ENCODE measurements at places on chromosomes 3 and 15.

DNA sequence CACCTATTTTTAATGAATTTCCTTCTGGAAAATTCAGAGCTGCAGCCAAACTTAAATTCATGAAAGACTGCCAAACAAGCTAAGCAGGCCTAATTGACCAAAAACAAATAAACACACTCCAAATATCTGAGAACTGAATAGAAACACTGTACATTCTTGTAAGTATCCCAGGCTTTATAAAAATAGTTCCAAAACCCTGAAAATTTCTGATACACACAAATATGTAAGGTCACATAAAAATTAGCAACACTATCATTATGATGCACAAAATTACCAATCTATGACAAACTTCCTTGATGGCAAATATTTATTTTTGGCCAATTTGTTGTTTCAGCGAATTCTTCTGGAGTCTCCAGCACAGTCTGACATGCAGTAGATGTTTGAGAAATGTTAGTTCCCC is 117.9 kb upstream of the UBE2E2 start:
- no peak for DNase-seq

DNA sequence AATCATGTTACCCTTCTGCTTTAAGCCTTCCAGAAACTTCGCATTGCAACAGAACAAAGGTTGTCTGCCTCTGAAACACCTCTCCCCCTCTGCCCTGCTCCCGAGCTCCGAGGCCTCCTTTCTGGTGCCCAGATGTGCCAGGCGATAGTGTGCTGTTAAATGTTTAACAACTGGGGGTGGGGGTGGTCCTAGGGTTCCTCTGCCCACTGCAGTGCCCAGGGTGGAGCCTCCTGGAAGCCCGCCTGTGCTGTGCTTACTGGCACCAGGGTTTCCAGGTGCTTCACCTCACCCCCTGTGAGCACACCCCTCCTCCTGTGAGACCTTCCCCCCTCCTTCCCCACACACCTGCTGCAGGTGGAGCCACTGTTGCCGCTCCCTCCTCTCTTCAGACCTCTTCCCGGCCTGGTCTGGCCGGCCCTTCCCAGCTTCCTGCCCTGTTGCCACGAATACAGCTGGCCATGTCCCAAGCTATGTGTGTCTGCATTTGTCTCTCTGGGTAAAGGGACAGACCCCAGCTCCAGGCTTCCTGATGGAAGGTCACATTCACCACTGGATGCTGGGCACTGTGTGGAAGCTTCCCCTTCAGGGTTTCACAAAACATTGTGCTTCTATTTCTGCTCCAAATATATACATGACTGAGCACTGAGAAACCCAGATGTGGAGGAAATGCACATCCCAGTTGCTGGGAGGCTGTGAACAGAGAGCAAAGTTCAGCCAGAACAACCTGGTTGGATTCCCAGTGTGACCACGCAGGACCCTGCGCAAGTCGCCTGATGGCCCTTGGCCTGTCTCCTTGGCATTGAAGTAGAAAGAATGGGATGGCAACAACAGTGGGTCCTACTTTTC is 37.2 kb downstream of the MGLL start:
- DNase-seq = no peak

DNA sequence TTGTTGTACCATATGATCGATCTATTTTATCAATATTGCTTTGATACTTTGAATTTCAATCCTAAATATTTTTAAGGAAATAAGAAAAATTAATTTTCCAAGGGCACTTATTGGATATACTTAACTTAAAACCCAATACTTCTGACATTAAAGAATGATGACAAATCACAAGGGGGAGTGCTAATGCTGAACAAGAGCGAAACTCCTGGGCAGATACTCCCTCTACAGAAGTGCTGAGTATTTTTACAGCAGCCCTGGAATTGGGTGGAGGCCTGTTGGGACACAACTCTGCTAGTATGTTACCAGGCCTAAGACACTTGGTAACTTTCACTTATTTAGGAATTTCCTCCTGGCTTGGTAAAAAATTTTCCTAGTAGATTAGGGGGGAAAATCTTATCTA is 46.2 kb downstream of the DENND6A start:
- no peak for DNase-seq

GRCh38 chr15:74584779-74585178 is 30.9 kb upstream of the CLK3 start:
- DNase-seq = no peak

DNA sequence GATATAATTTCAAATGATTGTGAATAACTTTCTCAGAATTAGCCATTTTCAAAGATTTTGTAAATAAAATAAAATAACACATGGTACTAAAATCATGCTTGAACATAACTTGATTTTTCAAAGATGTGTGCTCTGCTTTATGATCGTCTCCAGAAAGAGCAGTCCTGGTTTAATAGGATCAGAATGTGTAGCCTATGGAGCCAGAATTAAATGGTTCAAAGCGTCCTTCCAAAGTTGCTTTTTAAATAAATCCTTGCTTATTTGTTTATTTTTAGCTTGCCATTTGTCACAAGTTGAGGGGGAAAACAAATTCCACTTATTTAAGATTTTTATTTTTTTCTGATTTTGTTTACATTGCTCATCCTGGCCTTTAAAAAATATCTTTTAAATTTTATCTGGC is 123.7 kb upstream of the SPRED1 start:
- no peak for DNase-seq

DNA sequence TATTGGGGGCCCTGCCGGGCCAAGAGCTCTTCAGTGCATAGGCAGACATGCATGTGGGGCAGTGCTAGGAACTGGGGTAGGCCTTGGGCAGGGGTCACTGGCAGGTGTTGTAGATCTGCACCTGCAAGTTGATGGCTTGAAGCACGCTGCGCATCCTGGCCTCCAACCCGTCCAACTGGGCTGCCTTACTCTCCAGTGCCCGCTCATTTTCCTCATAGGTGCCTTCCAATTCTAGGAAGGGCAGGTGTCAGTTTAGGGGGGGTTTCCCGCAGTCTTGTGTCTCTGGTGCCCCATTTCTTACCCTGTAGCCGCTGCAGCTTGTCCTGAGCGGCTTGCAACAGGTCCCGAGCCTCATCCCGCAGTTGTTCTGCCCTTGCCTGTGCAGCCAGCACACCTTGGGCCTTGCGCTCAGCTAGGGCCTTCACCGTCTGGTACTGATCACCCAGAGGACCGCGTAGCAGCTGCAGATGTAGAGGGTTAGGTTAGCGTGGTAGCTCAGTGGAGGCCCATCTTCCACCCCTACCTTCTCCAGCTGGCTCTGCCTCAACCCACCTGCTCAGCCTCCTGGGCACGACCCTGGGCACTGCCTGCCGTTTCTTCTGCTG is 611 bp upstream of the USP19 start:
- DNase-seq = no peak

DNA sequence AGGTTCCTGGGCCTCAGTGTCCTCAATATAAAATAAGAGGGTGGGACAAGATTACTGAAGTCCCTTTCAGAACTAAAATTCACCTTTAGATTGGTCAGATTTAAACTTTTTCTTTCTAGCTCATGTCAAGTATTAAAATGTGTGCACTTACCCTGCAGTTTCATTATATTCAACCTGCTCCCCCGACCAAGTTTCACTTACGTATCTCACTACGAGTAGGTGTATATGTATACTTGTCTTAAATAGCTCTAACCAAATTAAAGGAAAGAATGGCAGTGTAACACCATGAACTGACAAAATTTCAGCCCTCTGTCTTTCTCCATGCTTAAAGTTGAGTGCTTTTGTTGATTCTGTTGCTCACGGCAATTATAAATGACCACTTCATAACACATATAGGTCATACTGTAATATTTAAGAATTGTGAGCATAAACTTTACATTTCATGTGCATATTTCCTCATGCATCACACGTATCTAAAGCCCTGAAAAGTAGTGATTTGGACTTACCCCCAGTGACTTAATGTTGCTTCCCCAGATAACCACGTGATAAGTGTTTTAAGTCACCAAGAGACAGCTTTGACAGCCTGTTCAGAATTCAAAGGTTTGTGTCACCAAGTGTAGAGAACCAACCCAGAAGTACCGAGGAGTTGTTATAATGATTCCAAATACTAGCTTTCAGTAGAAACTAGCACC is 70.0 kb downstream of the PGPEP1L start:
- DNase-seq = no peak

- no peak for DNase-seq
Measured at GRCh38 chr15:64982472-64982871, 7.2 kb downstream of the SPG21 start.

DNA sequence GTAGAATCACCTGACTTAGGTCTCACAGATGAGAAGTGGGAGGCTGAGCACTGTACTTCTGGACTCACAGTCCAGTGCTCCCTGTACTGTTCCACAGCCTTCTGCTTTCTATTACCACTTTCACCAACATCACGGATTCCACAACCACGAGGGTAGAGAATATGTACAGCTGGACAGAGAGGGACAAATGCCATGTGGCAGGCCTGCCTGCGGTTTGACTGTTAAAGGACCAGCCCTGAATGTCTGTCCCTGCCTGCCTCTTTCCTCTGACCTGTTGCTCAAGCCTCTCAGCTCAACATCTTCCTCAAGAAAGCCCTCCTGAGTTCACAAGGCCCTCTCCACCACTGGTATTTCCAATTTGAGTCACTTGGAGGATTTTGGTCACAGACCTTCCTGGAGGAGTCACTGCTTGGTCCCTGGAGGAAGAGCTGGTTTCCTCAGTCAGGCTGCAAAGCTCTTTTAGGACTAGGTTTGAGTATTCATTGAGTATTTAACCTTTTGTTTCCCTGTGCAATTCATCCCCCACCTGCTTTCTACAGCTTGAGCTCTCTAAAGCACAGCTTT is 49.1 kb downstream of the RAB11A start:
- DNase-seq = no peak

DNA sequence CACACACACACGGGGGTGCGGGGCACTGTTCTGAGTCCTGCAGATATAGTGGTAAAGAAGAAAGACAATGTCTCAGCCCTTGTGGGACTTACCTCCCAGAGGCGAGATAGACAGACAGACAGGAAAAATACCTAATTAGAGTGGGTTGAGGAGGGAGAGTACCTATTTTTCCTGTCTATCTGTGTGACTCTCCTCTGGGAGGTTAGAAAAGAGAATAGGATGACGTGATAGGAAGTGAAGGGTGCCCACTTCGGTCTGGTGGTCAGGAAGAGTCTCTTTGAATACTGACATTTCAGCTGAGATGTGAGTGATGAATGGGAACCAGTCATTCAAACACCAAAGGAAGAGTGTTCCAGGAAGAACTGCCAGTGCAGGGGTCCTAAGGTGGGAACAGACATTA is 4.1 kb upstream of the APOD start:
- no peak for DNase-seq

- DNase-seq = no peak
Measured at GRCh38 chr3:114551770-114552526, 258.1 kb downstream of the TIGIT start.

GRCh38 chr15:34182942-34183341 is 27.0 kb downstream of the KATNBL1 start:
- no peak for DNase-seq

GRCh38 chr3:51354731-51355615 is 30.1 kb upstream of the MANF start:
- DNase-seq = no peak

- DNase-seq = peak; percentile 98
Measured at GRCh38 chr3:153161714-153162512, at the start of gene RAP2B. Gene RAP2B, plus strand, starts transcription at chr3:153162226. Its CDS starts 468 bp downstream, at chr3:153162694.

- no peak for DNase-seq
Measured at GRCh38 chr3:10563396-10563795, 58.0 kb upstream of the ATP2B2 start.

DNA sequence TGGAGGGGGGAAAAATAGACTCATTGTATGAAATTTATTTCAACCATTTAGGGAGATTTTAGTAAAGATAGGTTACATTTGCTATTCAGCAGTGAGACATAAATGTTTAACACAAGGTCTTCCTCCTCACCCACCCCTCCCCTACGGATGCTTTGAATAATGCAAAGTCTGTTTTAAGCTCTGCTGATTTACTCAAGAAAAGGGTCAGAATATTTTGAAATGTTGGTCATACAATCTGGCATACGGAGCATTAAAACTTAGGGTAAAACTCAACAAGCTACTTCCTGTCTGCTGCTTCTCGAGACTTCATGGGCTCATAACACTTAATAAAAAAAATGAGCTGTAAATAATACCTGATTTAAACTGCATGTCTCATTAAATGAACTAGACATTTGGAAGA is 156.3 kb downstream of the WNT5A start:
- DNase-seq = no peak

GRCh38 chr15:81315452-81316175 is 8.3 kb downstream of the STARD5 start:
- no peak for DNase-seq

DNA sequence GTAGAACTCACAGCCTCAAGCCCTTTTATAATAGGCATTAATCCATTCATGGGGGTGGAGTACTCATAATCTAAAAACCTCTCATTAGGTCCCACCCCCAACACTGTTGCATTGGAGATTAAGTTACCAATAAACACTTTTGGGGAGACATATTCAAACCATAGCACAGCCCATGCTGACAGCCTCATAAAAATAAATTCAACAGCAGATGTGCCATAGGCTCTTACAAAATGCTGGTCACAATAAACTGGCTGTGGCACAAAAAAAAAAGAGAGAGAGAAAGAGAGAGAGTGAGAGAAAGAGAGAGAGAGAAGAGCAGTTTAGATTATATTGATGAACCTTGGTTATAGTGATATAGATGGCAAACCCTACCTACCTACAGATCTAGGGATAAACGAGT is 1000.9 kb downstream of the TUSC7 start:
- DNase-seq = no peak

DNA sequence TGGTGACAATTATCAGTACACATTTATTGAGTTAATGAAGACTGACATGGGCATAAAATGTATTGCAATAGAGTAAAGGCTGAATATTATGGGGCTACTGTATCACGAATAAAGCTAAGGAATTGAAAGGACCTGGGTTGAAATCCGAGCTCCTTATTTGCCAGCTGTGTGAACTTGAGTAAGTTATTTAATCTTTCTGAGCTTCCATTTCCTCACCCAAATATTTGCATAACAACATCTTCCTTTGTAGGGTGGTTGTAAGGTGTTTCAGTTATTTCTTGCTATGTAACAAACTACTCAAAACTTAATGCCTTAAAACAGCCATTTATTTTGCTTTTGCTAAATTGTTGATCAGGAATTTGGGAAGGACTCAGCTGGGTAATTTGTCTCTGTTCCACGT is 111.1 kb upstream of the TSC22D2 start:
- DNase-seq = no peak

- peak; percentile 62 for DNase-seq
Measured at GRCh38 chr15:23035964-23036566, 3.3 kb downstream of the TUBGCP5 start.

DNA sequence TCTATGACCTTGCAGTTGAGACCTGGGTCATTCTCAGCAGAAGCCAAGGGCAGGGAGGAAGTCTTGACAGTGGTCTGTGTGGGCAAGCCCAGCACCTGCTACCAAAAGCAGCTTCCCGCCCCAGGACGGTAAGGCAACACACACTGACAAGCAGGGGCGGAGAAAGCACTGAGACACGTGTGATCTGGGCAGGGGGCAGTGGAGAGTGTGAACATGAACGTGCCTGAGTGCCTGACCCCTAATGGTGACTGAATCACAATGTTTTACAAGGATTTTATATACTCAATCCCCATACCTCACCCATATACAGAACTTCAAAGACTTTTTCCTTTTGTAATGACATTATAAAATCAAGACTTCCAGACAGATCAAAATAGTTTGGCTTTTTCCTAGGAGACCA is 35.2 kb downstream of the ANP32A start:
- no peak for DNase-seq

GRCh38 chr3:124904835-124905492 is 17.8 kb upstream of the ITGB5 start:
- no peak for DNase-seq

GRCh38 chr3:139448104-139448503 is 28.2 kb downstream of the RBP2 start:
- no peak for DNase-seq

GRCh38 chr15:61137105-61137792 is 91.9 kb downstream of the RORA start:
- no peak for DNase-seq

GRCh38 chr3:51686512-51687215 is 15.6 kb downstream of the TEX264 start:
- DNase-seq = peak; percentile 83
